ENCODE measurements at places on chromosomes 6 and 20. TPM values are rescaled to one million over a fixed set of nuclear protein-coding genes. Genes with fewer than 3 reads are reported as not detected.

DNA sequence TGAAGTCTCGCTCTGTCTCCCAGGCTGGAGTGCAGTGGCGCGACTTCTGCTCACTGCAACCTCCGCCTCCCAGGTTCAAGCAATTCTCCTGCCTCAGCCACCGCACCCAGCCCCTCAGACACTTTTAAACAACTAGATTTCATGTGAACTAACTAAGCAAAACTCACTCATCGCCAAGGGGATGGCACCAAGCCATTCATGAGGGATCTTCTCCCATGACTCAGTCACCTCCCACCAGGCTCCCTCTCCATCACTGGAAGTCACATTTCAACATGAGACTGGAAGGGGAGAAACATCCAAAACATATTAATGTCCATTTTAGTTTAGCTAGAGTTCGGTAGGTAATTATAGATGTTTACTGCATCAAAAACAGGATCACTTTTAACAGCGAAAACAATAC is 95.9 kb upstream of the PRL start:
- DNase-seq = no peak

DNA sequence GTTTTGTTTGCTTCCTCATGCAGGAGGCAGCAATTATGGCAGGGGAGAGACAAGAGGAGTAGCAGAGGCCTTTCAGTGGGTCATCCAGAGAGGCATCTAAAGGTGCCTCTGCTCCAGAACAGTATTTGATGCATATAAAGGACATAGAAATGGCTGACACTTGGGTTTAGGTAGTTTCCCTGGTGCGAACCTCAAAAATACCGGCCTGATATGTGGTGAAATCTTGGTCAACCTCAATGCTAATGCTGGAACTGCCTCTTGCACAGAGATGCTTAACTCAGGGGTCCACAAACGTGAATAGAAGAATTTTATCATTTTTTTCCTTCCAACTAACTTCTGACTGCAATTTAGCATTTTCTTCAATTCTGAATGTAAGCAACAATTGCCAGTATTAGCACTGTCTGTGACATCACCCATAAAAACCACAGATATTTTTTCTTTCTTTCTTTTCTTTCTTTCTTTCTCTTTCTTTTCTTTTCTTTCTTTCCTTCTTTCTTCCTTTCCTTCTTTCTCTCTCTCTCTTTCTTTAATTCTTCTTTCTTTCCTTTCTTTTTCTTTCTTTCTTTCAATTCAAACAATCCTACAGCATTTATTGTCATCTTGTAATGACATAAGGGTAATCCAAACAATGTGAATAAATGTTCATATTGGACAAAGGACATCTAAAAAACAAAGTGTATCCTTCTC is 180.0 kb upstream of the UST start:
- no peak for DNase-seq

- DNase-seq = no peak
These were observed 26.9 kb downstream of the NRN1 start for GRCh38 chr6:5979650-5980420.

DNA sequence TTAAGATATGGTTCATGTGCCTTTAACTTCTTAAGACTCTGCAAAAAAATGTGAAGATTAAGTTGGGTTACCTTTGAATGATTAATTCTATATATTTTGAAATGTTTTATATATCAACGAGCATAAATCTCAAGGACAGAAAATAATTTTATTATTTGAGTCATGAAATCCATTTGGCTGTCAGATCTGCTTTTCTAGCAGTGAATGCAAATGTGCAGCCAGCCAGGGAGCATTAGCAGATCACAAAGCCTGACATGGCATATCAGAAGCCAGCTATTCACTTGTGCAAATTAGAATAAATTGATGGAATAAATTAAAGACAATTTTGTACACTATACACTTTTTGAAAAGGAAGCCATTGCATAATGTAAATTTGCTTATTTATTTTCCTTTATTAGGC is 424.3 kb downstream of the ADGRB3 start:
- no peak for DNase-seq

The VSTM2L gene
- 1.3 TPM for total RNA-seq

The HTR1B gene
- total RNA-seq = 0.79 TPM

DNA sequence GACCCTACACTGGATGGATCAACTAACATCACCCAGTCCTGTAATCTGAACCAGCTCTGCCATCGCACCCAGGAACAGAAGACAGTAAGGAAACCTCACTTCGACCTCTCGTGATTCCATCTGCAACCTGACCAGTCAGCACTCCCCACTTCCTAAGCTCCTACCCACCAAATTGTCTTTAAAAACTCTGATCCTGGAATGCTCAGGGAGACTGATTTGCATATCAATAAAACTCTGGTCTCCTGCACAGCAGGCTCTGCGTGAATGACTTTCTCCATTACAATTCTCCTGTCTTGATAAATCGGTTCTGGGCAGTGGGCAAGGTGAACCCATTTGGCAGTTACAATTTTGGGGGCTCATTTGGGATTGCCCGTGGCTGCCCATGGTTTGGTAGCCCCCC is 18.3 kb upstream of the AGPAT4 start:
- DNase-seq = no peak

DNA sequence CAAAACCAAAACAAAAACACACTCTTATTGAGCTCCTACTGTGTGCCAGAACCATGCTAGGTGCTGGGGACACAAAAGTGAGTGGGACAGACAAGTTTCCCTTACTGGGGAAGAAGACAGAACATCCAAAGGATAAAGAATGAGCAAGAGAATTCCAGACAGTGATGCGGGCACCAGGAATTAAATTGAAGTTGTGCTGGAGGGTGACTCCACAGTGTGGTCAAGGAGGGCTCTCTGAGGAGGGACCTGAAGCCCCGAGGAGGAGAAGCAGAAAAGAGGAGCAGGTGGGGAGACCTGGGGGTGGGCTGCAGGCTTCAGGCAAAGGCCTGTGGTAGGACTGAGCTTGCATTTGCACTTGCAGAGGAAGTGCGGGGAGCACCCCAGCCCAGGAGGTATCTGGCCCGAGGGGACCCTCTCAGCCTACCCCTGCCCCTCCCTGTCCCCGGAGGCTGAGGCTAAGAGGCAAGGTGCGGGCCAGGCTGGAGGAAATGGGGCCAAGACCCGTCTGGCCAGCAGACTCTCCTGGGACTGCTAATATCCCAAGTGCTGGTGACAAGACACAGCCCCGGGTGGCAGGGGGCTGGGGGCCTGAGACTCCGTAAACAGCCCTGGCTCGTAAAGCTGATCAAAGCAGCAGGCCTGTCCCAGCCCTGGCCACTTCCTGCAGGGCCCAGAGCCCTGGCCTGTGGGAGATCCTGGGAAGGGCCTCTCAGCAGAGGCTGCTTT is 57.1 kb downstream of the SNAI1 start:
- no peak for DNase-seq

- DNase-seq = no peak
These were observed 48.4 kb downstream of the MTFR2 start for GRCh38 chr6:136201732-136202131.

DNA sequence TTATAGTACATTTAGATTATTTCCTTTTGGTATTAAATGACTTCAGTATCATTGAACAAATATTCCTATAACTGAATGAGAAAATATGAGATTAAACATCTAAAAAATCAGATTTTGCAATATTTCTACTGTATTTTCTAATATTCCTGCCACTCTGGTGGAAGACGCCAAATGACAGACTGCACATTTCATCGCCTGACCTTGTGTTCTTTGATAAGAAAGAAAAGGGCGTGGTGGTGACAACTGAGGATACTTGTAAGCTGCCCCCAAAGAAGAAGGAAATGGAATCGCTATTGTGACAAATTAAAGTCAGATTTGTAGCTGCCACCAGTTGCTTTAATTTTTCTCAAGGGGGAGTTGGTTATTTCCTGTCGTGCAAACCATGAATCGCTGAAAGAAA is 131.3 kb downstream of the MTFR2 start:
- DNase-seq = no peak

- DNase-seq = no peak
These were observed 29.5 kb downstream of the MTHFD1L start for GRCh38 chr6:150894935-150895552.

DNA sequence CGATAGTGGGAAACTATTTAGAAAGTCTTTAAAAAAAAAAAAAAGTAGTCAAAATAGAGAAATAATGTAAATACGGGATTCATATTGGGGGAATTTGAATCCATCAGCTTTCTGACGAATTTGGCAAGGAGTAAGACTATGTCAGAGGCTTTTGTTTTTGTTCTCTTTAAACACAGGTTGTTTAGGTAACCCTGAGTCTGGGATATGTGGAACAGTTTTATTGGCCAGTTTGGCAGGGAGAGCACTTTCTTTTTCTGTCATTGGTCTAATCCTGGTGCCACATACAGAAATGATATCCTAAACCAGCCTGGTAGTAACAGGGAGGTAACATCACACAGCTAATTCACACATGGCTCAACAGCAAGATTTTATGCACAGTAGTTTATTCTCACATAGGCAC is 27.7 kb downstream of the HAO1 start:
- DNase-seq = no peak

The NINL gene
- total RNA-seq = 11.3 TPM

DNA sequence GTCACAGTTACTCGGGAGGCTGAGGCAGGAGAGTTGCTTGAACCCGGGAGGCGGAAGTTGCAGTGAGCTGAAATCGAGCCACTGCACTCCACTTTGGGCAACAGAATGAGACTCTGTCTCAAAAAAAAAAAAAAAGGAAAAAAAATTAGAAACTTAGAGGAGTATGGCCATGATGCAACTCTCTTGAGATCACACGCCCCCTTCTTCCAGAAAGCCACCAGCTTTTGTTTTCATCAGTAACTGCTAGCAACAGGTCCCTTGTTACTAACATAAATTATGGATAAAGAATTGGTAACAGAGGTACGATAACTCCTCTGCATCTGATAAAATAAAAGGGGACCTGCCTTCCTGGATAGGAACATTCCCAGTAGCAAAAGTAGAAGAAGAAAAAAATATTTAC is 308.2 kb downstream of the CD83 start:
- DNase-seq = no peak

DNA sequence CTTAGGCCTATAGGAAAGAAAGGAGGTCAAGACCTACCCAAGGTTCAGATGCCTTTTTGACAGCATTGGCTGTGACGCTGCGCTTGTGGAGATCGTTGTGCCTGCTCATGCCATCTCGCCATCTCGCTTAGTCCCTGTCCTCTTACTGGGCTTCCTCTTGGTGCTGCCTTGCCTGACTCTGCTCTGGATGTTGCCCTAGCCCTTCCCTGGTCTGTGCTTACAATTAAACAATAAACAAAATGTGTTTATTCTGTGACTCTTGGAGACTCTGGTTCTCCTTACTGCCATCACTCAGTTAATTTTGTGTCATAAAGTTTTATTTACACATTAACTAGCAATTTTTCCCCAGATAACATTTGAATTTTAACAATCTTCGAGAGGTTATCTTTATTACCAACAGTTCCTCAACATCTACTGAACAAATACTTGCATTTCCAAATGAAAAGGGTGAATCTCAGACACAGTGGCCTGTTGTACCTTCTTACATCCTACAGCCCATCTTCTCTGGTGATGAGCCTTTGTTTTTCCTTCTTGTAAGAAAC is 11.6 kb downstream of the AFDN start:
- no peak for DNase-seq
